Esophagus squamous epithelium (tissue), 5 donors: ENCODE measurements at places on chromosomes 5 and 9. TPM values are rescaled to one million over a fixed set of nuclear protein-coding genes. Genes with fewer than 3 reads are reported as not detected.

GRCh38 chr9:20048985-20049384 is 260.1 kb upstream of the SLC24A2 start:
- no peak for DNase-seq

WWC1 gene
- total RNA-seq, result 16.6 TPM

DNA sequence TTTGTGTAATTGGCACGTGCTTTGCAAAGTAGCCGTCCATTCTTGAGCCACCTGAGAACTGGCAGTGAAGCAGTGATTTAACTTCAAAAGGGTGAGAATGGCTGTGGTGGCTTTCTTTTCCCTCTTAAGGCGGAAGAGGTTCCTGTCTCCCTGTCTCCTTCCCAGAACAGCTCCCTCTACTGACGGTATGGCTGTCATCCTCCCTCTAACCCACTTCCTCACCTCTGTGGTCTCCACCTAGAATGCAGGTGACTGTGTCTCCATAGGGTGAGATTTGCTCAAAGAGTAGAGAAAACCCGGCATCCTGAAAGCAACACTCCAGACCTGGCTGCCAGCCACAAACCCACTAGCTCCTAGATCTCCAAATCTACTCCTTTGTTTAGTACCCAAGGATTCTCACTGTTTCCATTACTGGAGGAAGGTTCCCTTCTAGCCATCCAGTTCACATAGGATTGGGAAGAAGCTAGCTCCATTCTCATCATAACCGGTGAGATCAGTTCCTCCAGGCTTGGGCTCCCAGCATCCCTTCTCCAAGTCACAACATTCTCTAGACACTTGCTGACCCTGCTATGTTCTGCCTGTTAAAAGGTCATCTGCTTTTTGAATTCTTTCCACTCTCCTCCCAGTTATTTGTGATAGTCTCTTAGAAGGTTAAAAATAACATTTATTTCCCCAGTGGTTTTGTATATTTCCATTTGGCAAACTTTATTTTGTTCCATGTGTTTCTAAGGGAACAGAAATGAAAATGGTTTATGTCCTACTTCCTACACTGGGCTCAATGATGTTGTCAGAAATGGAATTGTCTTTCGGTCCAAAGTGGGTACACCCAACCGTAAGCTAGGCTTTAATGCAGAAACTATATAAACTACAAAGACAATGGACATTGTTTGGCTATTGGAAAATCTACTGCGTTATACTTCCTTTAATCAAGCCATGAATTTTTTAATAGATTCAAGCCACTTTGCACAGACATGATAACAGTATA is 269.4 kb downstream of the CWC27 start:
- no peak for DNase-seq

EGFLAM gene
- total RNA-seq, result 1.7 TPM

DNA sequence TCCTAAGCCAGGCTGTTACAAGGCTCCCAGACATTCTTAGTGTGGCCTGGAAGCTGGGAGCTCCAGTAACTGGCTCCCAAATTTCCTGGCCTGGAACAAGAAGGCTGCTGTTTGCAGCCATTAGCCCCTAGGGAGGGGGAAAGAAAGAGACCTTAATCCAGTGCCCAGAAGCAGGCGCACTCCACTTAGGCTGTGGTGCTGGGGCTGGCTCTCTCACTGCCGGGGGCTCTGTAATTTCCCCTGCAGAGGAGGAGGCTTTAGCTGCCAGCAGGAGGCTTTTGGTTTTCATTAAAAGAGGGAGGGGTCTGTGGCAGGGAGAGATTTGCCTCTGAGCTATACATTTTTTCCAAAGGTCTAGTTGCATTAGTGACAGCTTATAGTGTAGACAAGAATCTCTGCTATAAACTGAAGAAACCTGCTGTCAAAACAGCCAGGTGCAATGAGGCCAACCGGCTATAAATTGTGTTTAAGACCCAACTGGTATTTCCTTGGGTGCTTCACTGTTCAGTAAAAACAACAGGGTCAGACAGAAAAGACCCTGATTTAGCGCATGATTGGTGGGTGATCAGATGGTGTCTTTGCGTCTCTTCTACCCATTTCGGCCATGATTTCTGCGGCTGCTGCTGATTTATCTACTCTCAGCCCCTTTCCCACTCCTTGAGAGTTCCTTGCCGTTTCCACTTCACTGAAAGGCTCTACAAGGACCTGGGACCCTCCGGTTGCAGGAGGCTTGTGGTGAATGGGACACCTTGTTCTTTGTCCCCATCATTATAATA is 254.6 kb downstream of the AOPEP start:
- no peak for DNase-seq

MUSK gene
- total RNA-seq, result 0.15 TPM

- no peak for DNase-seq
Observed at GRCh38 chr5:142357469-142358090, 32.8 kb upstream of the SPRY4 start.

DNA sequence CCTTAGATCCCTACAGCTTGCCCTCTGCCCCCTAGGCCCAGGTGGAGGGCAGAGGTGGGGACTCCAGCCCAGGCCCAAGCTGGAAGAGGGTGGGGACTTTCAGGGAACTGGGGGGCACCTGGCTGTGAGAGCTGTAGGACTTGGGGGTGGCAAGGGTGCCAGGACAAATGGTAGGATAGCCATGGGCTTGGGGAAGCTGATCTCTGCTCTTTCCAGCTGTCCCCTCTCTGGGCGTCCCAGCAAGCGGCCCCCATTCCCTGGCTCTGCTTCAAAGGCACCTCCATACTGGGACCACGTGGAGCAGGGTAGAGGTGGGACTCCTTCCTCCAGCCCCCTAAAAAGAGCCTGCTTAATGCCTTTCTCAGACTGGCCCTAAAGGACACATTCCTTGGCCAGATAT is 385 bp downstream of the LTC4S start:
- DNase-seq, result no peak

DNA sequence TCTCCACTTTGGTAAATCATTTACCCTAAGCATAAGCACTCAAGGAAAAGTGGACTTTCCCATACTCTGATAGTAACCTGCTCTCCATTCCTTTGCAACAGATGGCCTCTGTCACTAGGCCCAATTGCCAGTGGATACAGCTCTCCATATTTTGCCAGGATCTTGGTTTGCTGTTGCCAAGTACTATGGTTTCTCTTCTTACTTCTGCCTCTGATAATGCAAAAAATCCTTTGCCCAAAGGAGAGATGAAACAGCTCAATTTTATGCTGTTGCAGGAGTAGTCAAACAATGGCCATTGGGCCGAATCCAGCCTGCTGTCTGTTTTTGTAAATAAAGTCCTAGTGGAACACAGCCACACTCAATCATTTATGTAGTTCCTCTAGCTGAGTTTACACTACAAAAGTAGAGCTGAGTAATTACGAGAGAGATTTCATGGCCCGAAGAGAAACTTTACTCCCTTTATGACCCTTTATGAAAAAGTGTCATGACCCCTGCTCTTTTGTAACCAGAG is 92.5 kb downstream of the HTR4 start:
- DNase-seq, result no peak

- DNase-seq, result no peak
Observed at GRCh38 chr5:136698970-136699369, 333.6 kb upstream of the TRPC7 start.

GRCh38 chr5:106940986-106941385 is 729.8 kb downstream of the EFNA5 start:
- no peak for DNase-seq

GRCh38 chr9:133163504-133164172 is at the start of gene GBGT1:
Gene GBGT1 (minus strand): TSS chr9:133163914. CDS start chr9:133162412, 1,502 bp downstream.
- DNase-seq, result no peak

ATP10B gene
- 6.1 TPM for total RNA-seq

GRCh38 chr9:21982861-21983560 is 11.2 kb downstream of the CDKN2A start:
- DNase-seq, result no peak

DNA sequence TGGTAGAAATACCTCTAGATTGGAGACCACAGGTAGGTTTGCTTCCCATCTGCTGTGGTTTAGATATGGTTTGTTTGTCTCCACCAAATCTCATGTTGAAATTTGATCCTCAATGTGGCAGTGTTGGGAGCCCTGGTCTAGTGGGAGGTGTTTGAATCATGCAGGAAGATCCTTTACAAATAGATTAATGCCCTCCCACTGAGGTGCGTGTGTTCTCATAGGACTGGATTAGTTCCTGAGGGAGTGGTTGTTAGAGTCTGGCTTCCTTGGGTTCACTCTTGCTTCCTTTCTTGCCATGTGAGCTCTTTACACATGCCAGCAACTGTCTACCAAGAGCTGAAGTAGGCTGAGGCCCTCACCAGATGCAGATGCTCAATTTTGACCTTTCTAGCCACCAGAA is 391.1 kb upstream of the GRIA1 start:
- DNase-seq, result no peak

ENTREP1 gene
- 4.2 TPM for total RNA-seq

PLPP7 gene
- 2.9 TPM for total RNA-seq

DNA sequence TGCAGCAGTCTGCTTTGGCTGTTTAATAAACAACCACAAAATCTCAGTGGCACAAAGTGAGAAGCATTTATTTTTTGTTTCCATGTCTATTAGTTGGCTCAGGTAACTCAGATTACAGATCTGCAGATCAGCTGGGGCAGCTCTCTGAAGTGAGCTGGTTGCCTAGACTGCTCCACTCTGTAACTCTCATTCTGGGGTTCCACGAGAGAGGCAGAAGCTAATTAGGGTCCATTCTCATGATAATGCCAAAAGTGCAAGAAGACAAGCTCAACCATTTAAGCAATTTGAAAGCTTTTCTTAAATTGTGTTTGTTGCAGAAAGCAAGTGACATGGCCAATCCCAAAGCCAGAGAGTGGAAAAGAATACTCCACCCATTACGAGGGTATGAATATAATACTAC is 13.2 kb downstream of the MEIKIN start:
- DNase-seq, result no peak

MLANA gene
- not detected for total RNA-seq

GRCh38 chr9:133656211-133657119 is 20.3 kb downstream of the DBH start:
- no peak for DNase-seq

PHYHD1 gene
- total RNA-seq, result 3.7 TPM

GRCh38 chr9:96399325-96399633 is 15.8 kb upstream of the SLC35D2 start:
- no peak for DNase-seq

DNA sequence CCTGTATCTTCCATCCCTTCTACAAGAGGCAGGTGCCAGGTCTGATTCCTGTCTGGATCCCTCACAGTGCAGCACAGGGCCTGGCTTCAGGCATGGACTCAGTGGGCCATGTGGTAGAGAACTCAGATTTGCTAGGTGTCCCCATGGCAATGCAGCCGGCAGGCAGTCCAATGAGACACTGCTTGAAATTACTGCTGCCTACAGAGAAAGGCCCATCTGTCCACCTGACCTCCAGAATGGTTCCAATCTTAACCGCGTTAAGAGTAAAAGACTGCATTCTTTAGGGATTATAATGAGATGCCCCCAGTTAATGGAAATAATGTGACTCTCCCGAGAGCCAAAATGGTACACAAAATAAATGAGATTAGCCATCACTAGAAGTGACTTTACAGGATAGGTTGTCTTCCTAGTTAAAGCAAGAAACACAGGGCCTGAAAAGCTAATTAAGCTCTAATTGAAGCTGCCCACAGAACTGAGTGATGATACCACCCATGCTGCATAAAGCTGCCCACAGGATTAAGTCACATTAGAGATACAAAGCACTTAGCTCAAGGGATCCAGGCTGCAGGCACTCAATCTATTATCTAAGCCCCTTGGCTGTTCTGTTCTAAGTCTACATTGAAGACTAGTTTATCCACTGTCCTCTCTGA is 11.4 kb downstream of the FAM193B start:
- DNase-seq, result no peak

GRCh38 chr5:82584631-82585030 is 306.5 kb upstream of the RPS23 start:
- no peak for DNase-seq

DNA sequence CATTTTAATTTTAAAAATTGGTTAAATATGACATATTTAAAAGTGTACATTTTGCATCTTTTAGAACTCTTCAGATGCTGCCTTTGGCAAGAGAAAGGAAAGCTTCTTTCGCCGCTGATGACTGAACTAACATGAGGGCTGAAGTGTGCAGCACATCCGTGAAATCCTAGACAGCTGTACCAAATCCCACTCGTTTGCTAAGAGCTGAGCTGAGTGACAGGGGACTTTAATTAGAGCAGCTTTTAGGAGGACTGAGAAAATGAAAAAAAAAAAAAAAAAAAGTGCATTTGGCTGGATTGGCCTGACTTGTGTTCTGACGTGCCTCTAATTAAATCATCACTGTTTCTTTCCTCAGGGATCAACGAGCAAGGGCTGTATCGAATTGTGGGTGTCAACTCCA is 271.3 kb downstream of the ARHGAP26 start:
- no peak for DNase-seq

DNA sequence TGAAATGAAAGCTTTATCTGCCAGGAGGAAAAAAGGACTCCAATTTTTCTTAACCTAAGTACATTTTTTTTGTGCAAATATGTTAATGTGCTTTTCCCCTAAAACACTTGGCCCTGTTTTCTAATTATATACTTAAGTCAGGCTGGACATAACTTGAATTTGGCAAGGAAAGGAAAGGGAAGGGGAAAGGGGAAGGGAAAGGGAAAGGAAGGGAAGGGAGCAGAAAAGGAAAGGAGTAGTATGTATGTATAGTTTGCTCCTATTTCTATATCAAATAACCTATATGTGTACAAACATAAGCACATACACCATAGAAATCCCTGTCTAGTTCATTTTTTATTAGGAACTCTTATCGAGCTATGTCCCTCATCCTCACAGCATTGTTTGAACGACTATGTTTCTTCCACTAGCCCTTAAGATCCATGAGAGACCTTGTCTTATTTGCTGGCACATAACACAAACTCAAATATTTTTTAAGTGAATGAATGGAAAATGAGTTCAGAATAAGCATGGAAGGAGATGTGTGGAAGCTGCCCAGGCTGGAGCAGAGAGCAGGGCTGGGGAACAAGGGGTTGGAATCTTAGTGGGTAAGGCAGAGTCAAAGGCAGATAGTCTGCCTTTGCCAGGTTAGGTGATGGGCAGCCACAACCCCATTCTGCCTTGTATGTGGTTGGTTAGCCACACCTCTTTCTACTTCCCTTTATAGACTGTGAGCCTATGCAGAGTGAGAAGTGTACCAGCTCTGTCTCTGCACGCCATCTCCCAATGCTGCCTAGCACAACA is 70.0 kb downstream of the KLHL3 start:
- DNase-seq, result no peak

- no peak for DNase-seq
Observed at GRCh38 chr5:125198270-125198974, 452.0 kb upstream of the ZNF608 start.

GRCh38 chr9:21590058-21590996 is 108.2 kb upstream of the IFNE start:
- no peak for DNase-seq

GRCh38 chr5:142478113-142478512 is 153.3 kb upstream of the SPRY4 start:
- DNase-seq, result no peak
